ENCODE measurements at places on chromosomes 12 and 14. TPM values are rescaled to one million over a fixed set of nuclear protein-coding genes. Genes with fewer than 3 reads are reported as not detected.

The TMEM63C gene
- total RNA-seq, result 0.46 TPM

The PAX9 gene
- not detected for total RNA-seq

GRCh38 chr12:79407671-79408622 lies 282.8 kb downstream of the PAWR start:
- DNase-seq, result no peak

The PPM1H gene
- 4.0 TPM for total RNA-seq

The INHBC gene
- total RNA-seq, result not detected

- DNase-seq, result no peak
Observed at GRCh38 chr14:65433157-65433556, 20.6 kb downstream of the FUT8 start.

The CRIP1 gene
- 68.2 TPM for total RNA-seq

GRCh38 chr12:107287436-107288413 lies 194.4 kb upstream of the CRY1 start:
- DNase-seq, result no peak

DNA sequence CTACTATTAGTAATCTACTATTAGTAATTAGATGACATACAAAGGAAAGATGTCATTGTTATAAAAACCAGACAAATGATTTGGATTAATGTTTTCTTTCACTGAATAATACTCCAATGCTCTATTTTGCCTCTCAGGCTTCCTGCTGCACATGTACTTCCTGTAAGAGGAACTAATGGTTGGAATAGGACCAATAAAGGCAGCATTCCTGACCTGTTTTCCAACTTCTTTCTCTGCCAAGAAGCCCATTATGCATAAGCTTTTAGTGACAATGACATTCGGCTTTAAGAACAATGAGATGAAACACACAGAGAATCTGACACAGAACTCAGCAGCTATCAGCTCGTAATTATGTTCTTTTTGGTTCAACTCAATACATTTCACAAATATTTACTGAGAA lies 5.2 kb upstream of the C12orf56 start:
- no peak for DNase-seq

The KRT86 gene
- not detected for total RNA-seq

DNA sequence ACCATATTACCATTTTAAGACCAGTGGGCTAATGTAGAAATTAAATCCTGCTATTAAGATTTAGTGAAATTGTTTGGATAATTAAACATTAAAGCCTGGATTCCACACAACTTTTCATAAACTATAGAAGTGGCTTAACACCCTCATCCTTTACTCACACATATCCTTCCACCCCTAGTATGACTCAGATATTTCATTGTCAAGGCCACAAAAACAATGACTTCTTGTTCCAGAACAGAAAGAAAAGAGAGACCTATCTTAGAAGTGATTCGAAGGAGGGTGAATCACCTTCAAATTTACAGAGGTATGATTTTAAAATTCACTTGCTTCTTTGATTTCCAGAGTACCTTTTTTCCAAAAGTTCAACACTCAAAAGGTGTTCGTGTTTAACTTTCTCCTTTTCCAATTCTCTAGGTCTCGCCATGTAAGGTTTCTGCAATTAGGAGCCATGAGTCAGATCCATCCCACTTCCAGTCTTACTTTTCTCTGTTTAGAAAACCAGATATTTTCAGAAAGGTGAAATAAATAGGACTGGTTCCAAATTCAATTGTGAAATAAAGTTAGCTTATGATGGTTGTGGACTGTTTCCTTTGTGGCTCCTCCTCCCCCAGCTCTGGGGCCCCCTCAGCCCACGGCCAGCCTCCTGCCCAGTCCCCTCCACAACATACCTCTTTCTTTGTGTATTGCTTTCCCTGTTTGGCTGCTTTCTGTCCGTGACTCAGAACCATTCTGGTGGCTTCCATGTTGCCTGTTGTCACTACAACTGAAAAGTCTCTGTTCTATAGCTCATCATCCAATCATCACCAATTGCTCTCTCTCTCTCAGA lies 24.6 kb upstream of the MGP start:
- no peak for DNase-seq

DNA sequence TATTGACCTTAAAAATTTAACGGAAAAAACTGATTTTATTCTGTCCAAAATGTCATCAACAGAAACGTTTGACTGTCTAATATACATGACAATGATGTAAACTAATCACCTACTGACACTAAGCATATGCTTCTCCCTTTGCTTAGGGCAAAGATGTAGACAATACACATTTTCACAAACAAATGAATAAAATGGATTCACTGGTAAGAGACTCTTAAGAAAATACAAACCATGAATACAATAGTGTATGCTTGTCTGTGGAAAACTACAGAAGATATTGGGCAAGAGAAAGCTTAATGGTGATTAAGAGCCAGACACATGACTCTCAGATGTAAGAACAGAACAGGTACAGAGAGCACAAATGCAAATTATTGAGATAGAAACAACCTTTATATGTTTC lies 1248.7 kb downstream of the FSCB start:
- no peak for DNase-seq

- peak; percentile 82 for DNase-seq
Observed at GRCh38 chr12:31874961-31875608, 84.1 kb upstream of the RESF1 start.

The OR6C2 gene
- not detected for total RNA-seq

DNA sequence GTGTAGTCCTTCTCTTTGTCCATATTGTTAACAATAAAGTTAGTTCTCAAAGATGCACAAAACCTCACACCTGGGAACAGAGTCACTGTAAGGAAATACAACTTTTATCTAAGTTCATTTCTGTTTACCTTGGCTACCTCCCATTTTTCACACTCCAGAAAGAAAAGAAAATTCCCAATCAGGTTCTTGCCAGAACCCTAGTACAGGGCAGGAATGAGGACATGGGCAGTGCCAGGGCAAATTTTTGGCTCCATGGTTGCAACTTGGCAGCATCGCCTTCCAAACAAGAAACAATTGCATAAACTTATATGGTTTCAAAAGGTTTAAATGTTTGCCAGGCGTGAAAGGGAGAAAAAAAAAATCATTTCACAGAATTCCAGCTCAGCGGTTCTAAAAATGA lies 296.3 kb upstream of the PRKD1 start:
- no peak for DNase-seq

The PTGER2 gene
- 0.75 TPM for total RNA-seq

DNA sequence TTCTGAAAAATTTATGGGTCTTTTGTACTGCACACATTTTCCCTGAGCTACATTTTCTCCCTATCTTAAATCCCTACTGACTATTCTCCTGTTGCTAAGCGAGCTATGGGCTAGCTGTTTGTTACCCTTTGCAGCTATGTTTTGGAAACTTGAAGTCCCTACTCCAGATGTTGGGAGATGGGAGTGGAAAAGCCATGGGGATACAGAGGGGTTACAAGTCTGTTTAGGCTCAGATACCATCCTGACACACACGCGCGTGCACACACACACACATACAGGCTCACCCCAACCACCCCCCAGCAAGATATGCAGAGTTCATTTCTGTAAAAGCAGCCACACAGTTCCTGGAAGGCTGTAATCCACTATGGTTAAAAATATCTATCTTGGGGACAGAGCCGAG lies 15.8 kb downstream of the ATP5MC2 start:
- DNase-seq, result peak; percentile 77

DNA sequence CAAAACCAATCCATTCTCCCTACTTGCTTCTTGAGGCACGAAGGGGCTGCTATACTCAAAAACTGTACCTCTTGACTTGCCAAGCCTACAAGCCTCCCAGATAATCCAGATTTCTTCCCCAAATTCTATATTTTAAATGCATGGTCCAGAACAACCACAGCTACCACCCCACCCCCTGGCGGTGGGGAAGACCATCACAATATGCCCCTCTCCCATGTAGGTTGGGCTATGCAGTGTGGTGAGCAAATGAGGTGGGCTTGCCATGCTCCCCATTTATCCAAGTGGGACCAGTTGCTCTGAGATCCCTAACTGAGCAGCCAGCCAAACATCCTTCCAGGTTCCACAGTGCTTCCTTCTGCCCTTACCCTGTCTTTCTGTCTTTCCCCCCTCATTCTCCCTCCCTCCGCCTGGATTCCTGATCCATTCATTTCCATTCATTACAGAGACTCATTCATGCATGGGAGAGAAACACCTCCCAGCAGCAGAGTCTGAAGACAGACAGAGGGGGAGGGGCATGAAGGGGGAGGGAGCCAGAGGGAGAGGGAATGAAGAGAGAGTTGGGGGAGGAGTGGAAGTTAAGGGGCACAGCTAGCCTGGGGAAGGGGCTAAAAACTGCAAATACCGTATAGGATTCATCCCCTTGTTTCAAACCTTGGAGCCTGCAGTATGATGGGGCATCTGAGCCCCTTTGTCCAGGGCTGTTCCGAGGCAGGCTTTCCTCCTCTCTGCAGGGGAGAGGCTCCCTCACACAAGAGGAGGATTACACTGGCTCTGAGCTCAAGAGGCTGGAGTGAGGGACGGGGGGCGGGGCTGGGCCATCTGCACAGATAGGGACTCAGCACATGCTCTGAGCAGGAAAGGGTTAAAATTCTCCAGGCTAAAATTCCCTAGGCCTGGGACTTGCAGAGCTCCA lies 4.4 kb downstream of the ZNF219 start:
- DNase-seq, result no peak

DNA sequence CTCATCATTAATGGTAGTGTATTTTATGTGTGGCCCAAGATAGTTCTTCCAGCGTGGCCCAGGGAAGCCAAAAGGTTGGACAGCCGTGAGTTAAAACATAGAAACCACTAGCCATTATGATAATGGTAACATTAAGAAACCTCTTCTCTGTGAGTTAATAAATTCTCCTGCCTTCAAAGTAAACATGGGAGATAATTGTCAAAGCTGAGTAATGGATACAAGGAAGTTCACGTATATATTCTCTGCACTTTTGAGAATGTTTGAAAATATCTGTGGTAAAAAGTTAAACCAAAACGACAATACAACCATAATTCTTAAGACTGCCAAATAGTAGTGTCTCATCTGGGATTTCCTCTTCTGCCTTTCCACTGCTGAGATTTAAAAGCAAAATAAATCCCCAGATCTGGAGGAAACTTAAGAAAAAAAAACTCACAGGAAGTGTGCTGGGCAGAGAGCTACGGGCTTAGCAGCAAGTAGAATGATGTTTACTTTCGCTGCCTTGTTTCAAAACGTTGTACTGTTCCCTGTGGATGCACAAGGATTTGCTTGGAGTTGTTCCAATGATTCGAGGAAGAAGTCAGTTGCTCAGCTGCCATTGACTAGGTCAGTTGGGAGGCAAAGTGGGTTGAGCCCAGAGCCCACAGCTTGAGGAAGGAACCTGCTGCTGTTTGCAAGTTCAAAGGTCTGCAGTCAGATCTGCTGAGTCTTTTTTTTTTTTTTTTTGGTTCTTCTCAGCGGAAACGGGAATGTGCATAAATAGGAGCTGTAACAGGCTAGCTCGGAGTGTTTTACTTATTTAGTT lies 1.7 kb downstream of the TPCN1 start:
- DNase-seq, result no peak

- DNase-seq, result no peak
Observed at GRCh38 chr12:54160769-54161480, 27.9 kb downstream of the SMUG1 start.

GRCh38 chr14:60346706-60347105 lies 97.7 kb downstream of the PPM1A start:
- no peak for DNase-seq

The VRTN gene
- total RNA-seq, result not detected

The APOF gene
- total RNA-seq, result not detected

DNA sequence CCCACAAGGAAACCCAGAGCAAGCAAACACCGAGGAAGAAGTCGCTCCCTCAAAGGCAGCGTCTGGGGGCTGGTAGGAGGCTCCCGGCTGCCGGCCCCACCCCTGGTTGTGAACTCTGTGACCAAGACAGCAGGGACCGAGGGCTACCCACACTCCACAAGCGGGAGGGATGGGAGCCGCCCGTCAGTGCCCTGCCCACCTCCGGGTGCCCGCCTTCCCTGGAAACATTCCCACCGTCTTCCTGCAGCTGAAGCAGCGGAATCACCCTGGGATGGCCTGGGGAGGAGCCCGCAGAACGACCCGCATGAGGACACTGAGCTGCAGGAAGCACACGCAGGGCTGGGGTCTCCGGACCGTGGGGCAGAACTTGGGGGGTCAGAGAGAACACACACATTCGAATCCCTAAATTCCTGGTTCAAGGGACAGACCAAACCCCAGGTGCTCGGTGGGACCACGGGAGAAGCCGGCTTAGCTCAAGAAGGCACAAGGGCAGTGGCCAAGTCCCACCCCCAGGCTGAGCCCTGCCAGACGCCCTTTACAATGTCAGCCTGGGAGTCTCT lies 33.5 kb upstream of the C14orf180 start:
- peak; percentile 74 for DNase-seq

The SIX1 gene
- 0.89 TPM for total RNA-seq

The SH2B3 gene
- total RNA-seq, result 33.7 TPM

The RNASE4 gene
- total RNA-seq, result 5.6 TPM

DNA sequence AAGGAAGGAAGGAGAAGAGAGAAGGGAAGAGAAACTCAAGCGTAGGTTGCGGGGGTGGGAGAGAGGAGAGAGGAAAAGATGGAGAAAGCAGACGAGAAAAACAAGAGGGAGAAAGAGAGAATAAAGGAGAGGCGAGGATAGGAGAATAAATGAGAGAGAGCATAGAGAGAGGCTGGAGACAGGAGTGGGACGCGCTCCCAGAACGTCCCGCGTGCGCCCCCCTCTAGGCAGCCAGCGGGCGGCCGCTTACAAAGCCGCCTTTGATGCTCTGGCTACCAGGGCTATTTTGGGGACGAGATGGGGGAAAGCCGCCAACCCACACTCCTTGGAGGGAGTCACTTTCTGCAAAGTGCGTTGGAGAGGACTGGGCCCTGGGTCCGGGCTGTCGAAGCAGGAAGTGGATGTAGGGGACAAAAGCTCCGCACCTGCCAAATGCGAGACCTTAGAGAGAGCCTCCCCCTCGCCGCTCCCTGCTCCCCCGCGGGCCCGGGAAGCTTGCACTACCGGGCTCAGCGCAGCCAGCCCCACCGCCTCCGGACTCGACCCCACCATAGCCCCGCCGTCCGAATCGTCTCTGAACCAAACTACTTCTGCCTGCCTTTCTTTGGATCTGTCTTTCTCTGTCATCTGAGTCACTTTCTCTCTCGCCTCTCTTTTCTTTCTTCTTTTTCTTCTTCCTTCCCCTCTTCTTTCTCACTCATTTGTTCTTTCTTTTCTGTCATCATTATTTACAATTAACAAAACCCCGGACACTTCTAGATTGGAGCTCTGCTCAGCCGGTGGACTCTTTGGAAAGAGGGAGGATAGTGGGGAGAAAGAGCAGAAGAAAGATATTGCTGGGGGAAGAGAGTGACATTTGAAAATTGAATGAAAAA lies 8.0 kb downstream of the ASCL1 start:
- no peak for DNase-seq

GRCh38 chr14:59154373-59154772 lies 34.1 kb upstream of the DAAM1 start:
- DNase-seq, result no peak

The DDN gene
- total RNA-seq, result 1.00 TPM

- DNase-seq, result no peak
Observed at GRCh38 chr12:15863984-15864383, 18.2 kb upstream of the STRAP start.

All from cardiac septum (tissue), 1 donor.